ENCODE measurements at places on chromosomes 12 and 14.

GRCh38 chr14:32697704-32698103, 241.0 kb upstream of the NPAS3 start:
- no peak for DNase-seq

- DNase-seq, result peak; percentile 22
These were observed 235.2 kb upstream of the CRY1 start for GRCh38 chr12:107328442-107329133.

GRCh38 chr12:1130164-1130563, 139.1 kb downstream of the ERC1 start:
- DNase-seq, result no peak

DNA sequence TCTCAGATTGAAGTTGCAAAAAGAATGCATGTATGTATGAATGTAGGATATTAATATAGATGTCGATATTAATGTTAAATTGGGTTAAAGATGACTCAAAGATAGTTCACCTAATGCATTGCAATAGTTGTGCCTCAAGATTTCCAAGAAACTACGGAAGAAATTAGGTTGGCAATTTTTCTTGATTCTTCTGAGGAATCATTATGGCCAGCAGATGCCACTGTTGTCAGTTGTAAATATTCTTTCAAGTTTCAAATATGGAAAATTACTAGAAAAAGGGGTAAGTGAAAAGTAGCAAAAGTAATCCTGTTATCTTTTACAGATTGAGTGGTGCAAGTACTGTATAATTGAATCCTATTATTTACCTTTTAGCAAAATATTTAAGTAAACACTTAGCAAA, 202.1 kb downstream of the ADAMTS20 start:
- no peak for DNase-seq

- DNase-seq, result peak; percentile 62
These were observed 11.1 kb upstream of the INF2 start for GRCh38 chr14:104678346-104678745.

DNA sequence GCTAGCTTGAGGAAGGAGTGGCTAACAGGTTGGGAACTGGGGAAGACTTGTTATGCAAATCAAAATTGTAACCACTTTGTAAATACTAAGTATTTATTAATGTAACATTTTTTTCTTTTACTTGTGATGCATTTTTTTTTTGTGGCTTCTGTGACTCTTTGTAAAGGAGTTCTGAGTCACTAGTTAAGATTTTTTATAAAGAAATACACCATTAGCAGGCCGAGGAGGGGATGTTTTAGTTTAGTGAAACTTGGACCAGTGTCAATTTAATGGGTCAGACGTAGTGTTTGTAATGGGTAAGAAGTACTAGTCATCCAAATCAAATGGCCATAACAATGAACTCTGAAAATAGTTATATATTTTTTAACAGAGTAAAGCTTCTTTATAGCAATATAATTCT, 43.1 kb downstream of the AKAP6 start:
- no peak for DNase-seq

- no peak for DNase-seq
These were observed 30.4 kb downstream of the XRCC3 start for GRCh38 chr14:103684871-103685270.

GRCh38 chr12:118773956-118774723, 207.2 kb upstream of the SRRM4 start:
- DNase-seq, result peak; percentile 51

- DNase-seq, result no peak
These were observed 27.6 kb downstream of the PDE3A start for GRCh38 chr12:20395791-20396550.

- DNase-seq, result no peak
These were observed 59.7 kb downstream of the RCOR1 start for GRCh38 chr14:102652194-102652593.

GRCh38 chr12:30982413-30982812, 55.9 kb downstream of the TSPAN11 start:
- no peak for DNase-seq

DNA sequence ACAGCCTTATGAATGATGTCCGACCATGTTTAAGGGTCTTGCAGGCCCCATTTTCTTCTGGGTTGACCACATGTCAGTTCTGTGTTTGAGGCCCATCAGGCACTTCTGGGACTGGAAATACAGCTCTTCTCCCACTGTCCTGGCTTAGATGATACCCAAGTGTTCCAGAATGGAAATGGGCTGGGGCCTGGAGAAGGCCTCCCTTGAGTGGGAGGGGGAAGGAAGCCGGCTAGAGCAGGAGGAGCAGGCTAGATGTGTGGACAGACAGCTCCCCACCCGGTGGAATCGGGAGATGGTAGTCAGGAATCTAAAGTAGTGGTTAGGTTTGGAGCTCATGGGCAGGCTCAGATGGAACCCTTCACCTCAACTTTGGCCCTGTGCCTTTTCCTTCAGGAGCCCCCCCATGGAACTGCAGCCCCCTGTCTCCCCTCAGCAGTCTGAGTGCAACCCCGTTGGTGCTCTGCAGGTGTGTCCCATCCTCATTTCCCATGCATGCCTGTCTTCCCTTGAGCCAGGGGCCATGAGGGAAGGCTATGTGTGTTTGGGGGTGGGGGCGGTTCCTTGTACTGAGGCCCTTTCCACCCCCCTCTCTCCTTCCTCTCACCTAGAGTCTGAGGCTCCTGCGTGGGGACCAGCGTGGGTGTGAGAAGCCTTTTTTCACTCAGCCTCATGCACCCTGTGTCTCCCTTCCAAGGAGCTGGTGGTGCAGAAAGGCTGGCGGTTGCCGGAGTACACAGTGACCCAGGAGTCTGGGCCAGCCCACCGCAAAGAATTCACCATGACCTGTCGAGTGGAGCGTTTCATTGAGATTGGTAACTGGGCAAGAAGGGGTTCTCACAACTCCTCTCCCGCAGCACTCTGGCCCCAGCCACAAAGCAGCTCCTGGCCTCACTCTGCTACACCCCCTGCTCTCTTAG, 3.0 kb downstream of the NPFF start:
- no peak for DNase-seq

DNA sequence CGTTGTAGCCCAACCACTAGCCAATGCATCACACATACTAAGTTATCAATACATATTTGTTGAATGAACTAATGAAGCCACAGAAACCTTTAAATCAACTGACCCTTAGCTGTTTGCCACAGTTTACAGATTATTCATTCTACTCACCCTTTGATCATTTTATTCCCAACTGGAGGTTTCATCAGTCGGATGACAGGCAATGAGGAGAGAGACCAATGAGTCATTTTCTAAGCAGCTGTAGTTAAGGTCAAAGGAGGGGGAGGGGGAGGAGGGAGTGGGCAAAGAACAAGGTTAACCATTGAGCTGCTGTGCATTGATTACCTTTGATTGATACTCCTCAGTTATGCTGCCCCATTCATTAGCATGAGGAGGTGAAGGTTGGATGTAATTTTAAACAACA, 469.5 kb downstream of the VRK1 start:
- DNase-seq, result no peak

DNA sequence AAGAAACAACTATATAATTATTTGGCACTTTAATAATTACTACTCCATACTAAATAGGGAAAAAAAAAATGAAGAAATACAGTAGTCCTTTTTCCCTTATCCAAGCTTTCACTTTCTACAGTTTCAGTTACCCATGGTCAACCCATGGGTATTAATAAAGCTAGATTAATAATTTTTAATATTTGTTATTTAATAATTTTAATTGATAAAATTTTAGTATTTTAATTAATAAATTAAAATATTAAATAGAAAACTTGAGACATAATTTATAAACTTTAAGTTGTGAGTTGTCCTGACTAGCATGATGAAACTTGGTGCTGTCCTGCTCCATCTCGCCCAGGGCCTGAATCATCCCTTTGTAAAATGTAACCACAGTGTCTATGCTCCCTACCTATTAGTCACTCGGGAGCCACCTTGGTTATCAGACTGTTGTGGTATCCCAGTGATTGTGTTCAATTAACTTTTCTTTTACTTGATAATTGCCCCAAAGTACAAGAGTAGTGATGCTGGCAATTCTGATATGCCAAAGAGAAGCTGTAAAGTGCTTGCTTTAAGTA, 71.8 kb downstream of the PAWR start:
- DNase-seq, result no peak

DNA sequence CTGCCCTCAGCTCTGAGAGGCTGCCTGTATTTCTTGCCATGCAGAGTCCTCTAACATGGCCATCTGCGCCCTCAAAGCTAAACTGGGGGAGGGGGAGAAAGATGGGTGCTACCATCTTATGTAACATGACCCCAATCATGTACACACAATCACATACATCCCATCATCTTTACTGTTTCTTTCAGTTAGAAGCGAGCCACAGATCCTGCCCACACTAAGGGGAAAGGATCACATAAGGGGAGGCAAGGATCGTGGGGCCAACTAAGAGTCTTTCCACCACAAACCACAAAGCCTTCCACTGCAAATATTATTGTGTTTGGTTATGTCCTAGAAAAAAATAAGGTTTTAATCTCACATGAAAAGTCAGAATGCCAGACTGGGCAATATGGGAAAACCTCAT, 11.8 kb upstream of the AMN1 start:
- no peak for DNase-seq

DNA sequence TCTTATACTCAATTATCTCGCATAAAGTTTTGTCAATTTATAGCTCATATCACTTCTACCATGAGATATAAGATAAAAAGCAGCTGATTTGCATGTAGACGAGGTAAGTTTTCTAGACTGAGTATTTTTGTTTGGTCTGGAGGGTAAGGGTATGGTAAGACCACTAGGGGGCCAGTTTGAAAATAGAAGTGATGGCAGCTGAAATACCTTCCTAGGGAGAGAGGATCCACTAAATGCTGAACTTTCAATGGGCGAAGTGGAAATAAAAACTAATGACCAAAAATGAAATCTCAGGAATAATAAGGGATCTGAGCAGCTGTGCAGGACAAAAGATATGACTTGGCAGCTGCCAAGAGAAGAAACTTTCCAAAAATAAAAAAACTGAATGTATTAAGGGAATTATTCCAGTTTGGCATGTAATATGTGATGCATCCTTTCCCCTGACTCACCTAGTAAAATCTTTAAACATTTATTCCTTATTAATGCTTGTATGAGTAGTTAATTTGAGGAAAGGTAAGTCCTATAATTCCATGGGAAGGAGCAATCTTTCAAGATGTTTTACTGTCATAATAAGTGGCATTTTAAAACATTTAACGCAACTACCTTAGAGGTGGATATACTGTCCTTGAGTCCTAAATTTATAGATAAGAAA, 754.5 kb downstream of the C12orf50 start:
- DNase-seq, result peak; percentile 17

DNA sequence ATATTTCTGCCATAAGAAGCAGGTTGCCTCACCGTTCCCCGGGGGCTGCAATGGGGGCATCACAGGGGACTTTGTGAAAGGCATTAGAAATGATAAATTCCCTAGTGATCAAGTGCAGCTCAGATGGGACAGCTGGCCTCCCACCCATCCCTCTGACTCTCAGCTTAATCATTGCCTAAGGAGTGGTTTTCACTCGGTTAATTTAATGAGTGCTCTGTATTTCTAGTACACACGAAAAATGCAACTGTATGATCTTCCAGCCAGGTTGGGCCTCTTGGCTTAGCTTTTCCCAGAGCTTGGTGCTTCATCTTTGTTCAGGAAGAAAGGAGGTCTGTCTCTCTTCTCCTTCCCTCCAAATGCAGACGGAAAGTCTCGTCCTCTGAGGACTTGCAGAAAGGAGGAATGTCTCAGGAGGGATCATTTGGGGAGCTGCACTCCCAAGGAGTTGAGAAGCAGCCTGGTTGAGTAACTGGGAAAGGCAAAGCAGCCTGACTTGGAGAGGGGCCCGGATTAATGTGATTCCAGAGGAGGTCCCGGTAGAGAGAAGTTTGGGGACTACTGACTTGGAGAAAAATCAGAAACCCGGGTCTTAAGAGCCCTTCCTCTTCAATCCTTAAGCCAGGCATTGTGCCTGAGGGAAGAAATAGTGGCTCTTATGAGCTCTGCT, 7.2 kb downstream of the CD9 start:
- DNase-seq, result peak; percentile 50

GRCh38 chr12:69991690-69992288, 166.8 kb downstream of the MYRFL start:
- no peak for DNase-seq
